ENCODE measurements at places on chromosomes 6 and 20.

- peak; percentile 70 for DNase-seq
Measured at GRCh38 chr6:21679761-21680265, 86.3 kb downstream of the SOX4 start.

- DNase-seq = no peak
Measured at GRCh38 chr20:53839423-53840176, 230.8 kb downstream of the BCAS1 start.

- no peak for DNase-seq
Measured at GRCh38 chr20:63151554-63152321, 64.2 kb downstream of the YTHDF1 start.

DNA sequence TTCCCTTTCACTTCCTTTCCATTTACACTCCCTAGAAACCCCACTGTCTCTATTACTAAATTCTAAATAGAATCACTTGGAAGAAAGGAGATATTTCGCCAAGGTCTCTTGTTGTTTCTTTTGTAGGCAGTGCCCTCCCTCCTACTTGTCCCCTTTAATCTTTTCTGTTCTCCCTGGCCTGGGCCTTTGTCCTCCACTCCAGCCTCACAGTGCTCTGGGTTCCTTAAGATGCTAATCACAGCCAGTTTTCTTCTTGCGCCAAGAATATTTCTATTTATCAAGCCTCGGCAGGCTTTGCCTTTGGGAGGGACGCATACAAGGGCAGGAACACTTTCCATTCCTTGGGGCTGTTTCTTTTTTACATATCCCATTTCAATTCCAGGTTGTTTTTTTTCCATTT is 520.6 kb upstream of the CHD6 start:
- DNase-seq = no peak

GRCh38 chr6:115004982-115005381 is 662.2 kb upstream of the HS3ST5 start:
- DNase-seq = no peak

Data from epithelial cell of esophagus (primary cell).